IMR-90 (cell line): ENCODE measurements at places on chromosomes 4 and X. TPM values are rescaled to one million over a fixed set of nuclear protein-coding genes. Genes with fewer than 3 reads are reported as not detected.

Gene CHRDL1
- total RNA-seq = 0.28 and 0.36 TPM in 2 replicates

Gene ABCD1
- 4.3 and 4.7 TPM in 2 replicates for total RNA-seq

Gene SLC16A2
- total RNA-seq = 5.3 and 6.1 TPM in 2 replicates

- H3K36me3 ChIP-seq = no peaks in the 10 kb centered on the region
- DNase-seq = no peak
- H3K27ac ChIP-seq = no peak overlapping the region
- no peaks in the 10 kb centered on the region for H3K4me1 ChIP-seq
These were observed 631.2 kb upstream of the ZFP42 start for GRCh38 chr4:187364401-187364800.

DNA sequence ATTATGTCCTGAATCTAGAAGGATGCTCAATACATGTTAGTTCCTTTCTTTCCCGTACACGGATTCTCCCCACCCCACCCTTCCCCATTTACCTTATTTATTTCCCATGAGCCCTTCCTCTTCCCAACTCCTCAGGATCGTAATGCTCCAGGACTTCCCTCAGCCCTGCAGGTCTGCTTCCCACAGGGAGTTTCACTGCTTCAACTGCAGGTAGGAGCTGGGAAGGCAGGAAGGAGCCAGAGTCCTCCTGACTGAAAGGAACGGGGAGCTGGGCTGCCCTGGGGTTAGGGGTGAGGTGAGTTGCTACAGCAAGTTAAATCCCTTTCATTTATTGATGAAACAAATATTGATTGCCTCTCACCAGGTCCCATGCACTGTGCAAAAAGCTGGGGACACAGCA, 33.2 kb downstream of the SAT1 start:
- no peak for DNase-seq
- H3K4me1 ChIP-seq = no peaks in the 10 kb centered on the region
- no peaks in the 10 kb centered on the region for H3K36me3 ChIP-seq
- H3K27ac ChIP-seq = no peak overlapping the region
- H3K27me3 ChIP-seq = no peaks in the 10 kb centered on the region; the same call in 1 of the 2 replicates
- no peak overlapping the region for H3K4me3 ChIP-seq

DNA sequence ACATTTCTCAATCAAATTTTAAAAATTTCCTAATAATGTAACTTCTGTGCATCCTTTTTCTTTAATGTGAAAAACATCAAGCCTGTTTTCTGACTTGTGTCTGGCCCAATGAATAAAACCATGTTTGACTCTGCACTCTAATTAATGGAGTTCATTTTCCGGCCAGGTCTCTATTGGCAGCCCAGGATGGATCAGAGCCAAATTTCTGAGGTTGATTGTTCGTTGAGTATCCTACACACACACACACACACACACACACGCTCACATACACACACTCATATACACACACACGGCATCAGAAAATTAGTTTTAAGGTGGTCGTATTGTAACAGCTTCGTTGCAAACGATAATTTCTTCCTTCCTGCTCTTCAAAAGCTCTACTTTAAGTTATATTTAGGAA, 28.9 kb upstream of the TLL1 start:
- H3K4me3 ChIP-seq = no peak overlapping the region
- H3K4me1 ChIP-seq = no peaks in the 10 kb centered on the region
- no peak overlapping the region for H3K27ac ChIP-seq
- H3K36me3 ChIP-seq = no peaks in the 10 kb centered on the region
- no peaks in the 10 kb centered on the region for H3K27me3 ChIP-seq

Gene CENPVL1
- not detected in 2 replicates for total RNA-seq

GRCh38 chrX:16699389-16699788, 13.1 kb downstream of the CTPS2 start:
- no peak overlapping the region for H3K27ac ChIP-seq
- no peaks in the 10 kb centered on the region for H3K4me1 ChIP-seq
- DNase-seq = no peak
- H3K27me3 ChIP-seq = no peaks in the 10 kb centered on the region; the same call in 1 of the 2 replicates

DNA sequence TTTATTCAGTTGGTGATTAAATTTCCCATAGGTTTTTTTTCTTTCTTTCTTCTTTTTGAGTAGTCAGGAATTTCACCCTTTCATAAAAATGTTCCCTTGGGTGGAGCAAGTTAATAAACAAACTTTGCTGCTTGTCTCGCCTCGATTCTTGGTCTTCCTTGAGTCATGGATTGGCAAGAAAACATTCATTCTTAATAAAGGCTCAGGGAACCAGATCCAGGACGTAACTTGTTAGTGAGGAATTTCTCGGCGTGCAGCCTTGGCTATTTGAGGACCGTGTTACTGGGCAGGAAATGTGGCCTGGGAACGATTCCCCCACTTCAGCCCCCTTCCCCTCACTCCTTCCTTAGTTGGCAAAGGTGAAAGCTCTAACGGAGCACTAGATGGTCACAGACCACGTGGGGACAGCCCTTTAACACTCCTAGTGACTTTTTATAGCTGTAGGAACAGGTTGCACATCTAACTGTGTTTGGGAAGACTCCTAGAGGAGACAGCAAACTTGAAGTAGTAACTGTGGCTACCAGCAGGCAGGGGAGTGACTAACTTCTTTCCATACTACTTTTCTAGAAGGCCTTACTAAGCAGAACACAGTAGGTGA, 106.8 kb downstream of the UCHL1 start:
- no peak for DNase-seq
- no peaks in the 10 kb centered on the region for H3K4me1 ChIP-seq
- no peaks in the 10 kb centered on the region for H3K36me3 ChIP-seq
- H3K27me3 ChIP-seq = peaks cover 27% of the 10 kb centered on the region

Gene MAGEA6
- not detected in 2 replicates for total RNA-seq

DNA sequence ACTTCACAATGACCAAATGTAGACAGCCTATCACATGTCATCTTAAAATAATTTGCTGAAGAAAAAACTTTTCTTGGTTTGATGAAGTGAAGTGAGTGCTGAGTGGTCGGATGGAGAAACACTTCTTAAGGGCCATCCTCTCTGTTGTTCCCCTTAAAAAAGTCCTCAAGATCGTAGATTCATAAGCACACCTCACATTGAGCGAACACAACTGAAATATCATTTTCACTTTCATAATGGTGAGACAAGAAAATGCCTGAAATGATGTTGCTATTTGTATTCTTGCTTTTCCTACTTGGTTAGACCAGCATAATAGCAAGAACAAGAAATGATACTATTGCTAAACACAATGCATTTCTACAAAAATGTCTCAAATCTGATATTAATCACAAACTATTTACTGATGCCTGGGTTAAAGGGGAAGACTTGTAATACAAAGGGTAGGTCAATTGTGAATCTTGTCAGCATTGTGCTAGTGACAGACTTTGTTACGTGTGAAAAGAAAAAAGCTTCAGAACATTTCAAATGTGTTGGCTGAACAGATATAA, 305.6 kb upstream of the NR3C2 start:
- no peak overlapping the region for H3K4me3 ChIP-seq
- H3K27ac ChIP-seq = no peak overlapping the region
- DNase-seq = no peak
- H3K4me1 ChIP-seq = no peaks in the 10 kb centered on the region
- no peaks in the 10 kb centered on the region for H3K27me3 ChIP-seq

Gene HMX1
- not detected in 2 replicates for total RNA-seq

DNA sequence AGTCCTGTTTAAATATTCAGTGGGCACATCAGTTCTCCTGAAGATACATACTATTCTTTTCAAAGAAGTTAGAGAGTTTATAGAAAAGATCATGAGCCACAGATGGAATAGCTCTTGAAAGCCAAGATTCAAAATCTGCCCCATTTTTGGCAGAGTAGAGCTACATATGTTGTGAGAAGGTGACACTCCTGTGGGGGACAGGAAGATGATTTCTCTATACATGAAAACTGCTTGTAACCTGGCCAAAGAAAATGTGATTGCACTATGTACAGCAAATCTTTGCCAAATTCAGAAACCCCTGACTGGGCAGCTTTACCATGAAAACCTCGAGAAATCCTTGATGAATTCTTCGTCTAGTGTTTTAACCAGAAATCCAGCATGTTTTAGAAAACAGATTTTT, 44.9 kb downstream of the GPM6A start:
- no peak overlapping the region for H3K4me3 ChIP-seq
- no peak for DNase-seq
- H3K36me3 ChIP-seq = no peaks in the 10 kb centered on the region
- no peaks in the 10 kb centered on the region for H3K27me3 ChIP-seq

GRCh38 chr4:25760518-25761157, 102.2 kb downstream of the SEL1L3 start:
- H3K27me3 ChIP-seq = no peaks in the 10 kb centered on the region
- peaks cover 2% of the 10 kb centered on the region for H3K36me3 ChIP-seq
- peak; percentile 49 for DNase-seq
- H3K4me1 ChIP-seq = peaks cover 2% of the 10 kb centered on the region; the same call in 1 of the 2 replicates
- no peak overlapping the region for H3K4me3 ChIP-seq

Gene FAM47A
- not detected in 2 replicates for total RNA-seq

- no peak overlapping the region for H3K27ac ChIP-seq
- no peak overlapping the region for H3K4me3 ChIP-seq
- DNase-seq = no peak
- H3K4me1 ChIP-seq = no peaks in the 10 kb centered on the region
- H3K36me3 ChIP-seq = no peaks in the 10 kb centered on the region
These were observed 485.3 kb upstream of the PITX2 start for GRCh38 chr4:111108153-111108552.

DNA sequence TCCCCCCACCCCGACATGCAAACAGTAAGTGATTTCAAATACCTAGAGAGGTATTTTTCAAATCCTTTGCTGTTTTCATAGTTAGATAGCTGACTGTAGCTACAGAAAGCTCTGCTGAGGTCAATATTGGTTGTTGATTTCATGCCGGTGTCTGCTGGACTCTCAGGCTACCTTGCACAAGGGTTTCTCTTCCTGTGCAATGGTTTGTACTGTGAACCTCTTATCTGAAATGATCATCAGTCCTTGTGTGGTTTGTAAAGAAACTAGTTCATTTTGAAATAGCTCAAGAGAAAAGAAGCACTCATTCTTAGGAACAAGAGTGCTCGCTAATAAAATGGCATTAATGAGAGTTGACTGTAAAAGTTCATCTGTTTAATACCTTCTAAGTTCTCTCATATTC, 2.1 kb downstream of the MTM1 start:
- no peaks in the 10 kb centered on the region for H3K36me3 ChIP-seq
- DNase-seq = no peak
- H3K4me1 ChIP-seq = peaks cover 6% of the 10 kb centered on the region
- H3K27ac ChIP-seq = no peak overlapping the region
- H3K4me3 ChIP-seq = no peak overlapping the region

Gene PGAM4
- total RNA-seq = 0.72 TPM in 1 of 2 replicates, not detected in the other

Gene CD99L2
- total RNA-seq = 17.4 and 20.6 TPM in 2 replicates

- H3K4me3 ChIP-seq = no peak overlapping the region
- no peaks in the 10 kb centered on the region for H3K27me3 ChIP-seq
- no peaks in the 10 kb centered on the region for H3K4me1 ChIP-seq
- no peak for DNase-seq
These were observed 14.0 kb downstream of the SHOX start for GRCh38 chrX:644304-645281.
